ENCODE measurements at places on chromosomes 1 and 21.
A peak's percentile ranks its signal among the peaks of the same experiment; 100 is the strongest.

- no peak for DNase-seq
These were observed 72.1 kb downstream of the SYT2 start for GRCh38 chr1:202638019-202638700.

DNA sequence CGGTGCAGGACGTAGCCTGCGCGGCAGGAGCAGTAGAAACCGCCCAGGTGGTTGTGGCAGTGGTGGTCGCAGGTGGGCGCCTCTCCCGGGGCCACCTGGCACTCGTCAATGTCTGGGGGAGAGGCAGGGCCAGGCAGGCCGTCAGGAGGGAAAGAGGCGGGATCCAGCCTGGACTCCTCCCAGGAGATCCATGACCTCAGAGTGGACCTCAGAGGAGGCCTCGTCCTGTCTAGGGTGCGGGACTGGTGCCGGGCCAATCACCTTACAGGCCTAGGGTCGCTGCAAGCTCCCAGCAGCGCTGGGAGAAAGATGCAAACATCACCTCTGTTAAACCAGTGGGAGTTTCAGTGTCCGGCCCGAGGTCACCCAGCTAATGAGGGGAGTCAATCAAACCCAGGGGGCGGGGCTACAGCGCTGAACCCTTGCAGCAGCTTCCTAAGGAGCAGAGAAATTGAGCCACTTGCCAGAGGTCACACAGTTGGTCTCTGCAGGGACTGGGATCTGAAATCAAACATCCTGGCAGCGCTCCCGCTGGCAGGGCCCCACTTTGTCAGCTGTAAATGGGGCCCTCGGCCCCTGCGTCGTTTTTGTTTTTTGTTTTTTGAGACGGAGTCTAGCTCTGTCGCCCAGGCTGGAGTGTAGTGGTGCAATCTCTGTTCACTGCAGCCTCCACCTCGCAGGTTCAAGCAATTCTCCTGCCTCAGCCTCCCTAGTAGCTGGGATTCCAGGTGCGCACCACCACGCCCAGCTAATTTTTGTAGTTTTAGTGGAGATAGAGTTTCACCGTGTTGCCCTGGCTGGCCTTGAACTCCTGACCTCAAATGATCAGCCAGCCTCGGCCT, 1.4 kb downstream of the MASP2 start:
- no peak for DNase-seq

DNA sequence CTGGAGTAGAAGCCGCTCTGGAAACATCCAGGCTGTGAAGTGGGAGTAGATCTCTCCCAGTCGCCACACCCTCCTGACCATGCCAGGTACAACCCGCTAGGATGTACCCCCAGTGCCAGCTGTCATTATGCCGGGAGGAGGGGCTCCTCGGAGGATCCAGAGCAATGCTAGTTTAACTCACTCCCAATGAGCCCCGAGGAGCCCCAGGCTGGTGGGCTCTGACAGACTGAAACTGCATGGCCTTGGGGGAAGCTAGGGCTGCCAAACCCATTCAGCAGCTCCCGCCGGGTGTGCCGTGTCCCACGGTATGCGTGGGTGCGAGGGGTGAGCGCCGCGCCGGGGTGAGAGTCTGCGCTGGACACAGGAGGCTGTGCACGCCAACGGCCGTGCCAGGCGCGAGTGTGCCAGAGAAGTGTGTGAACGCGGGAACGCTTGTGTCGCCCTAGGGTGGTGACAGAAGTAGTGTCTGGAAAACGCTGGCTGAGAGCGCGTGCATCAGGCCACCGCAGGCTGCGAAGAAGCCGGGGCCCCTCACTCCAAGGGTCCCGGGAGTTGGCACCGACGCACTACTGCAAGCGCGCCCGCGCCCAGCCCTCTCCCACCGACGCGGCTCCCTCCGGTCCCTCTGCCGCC, 177.1 kb upstream of the EDN2 start:
- DNase-seq: no peak

DNA sequence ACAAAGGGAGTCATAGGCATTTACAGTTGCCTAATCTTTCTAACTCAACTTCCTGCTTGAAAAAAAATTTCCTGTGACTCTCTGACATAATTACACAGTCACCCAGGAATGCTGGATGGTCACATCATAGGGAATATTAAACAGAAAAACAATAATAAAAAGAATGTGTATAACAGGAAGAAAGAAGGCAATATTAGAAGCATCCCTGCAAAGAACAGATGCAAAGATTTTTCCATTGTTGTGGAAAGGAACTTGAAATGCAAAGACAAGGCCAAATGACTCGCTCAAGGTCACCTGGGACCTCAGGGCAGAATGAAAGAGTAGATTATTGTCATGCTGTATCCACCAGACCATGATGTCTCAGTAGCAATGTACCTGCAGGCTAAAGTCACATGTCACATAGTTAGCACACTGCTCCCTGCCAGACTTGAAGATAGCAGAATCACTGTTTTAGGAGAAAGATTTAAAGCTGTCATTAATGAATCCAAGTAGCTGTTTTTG, 184.3 kb downstream of the CYYR1 start:
- no peak for DNase-seq

DNA sequence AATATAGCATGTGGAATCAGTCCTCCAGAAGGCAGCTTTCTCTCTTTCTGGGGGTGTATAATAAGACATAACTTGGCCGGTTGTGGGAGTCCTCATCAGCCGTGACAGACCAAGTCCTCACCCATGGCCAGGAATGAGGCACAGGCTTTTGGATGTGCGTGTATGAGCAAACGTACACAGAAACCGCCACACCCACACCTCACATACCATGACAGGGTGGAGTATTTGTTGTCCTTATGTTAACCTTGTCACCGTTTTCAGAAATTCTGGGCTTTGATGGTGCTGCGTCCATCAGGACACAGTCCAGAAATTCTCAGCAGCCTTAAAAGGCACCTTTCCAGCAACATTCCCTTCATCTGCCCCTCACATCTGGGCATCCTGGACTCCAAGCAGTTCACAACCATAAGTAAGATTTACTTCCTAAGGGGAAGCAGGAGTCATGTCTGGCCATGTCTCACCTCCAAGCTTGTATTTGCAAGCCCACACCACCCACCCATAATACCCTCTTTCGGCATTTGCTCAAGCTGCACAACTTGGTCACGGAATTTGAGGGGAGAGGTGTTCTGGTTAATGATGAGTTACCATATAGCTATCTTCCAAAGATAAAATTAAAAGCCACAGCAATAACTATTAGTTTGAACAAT, 12.4 kb downstream of the C1orf116 start:
- DNase-seq: no peak

DNA sequence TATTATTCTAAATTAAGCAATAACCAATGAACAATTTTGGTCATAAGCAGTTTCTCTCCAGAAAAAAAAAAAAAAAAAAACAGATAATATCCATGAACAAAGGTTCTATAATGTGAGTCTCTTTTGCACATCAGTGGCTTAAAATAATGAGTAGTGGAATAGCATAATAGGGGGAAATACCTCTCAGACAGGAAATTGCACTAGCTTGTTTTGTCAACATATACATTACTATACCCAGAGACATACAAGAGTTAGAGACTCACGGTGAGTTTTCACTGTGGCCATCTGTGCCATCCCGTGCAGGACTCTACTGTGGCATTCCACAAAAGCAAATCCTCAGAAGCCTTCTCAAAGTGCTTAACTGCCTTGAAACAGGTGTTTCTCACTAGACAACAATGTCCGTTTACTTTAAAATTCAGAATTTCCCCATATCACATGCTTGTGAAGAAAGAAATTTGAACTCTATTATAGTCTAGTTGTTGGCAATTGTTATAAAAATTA, 697.9 kb downstream of the USP25 start:
- DNase-seq: no peak

DNA sequence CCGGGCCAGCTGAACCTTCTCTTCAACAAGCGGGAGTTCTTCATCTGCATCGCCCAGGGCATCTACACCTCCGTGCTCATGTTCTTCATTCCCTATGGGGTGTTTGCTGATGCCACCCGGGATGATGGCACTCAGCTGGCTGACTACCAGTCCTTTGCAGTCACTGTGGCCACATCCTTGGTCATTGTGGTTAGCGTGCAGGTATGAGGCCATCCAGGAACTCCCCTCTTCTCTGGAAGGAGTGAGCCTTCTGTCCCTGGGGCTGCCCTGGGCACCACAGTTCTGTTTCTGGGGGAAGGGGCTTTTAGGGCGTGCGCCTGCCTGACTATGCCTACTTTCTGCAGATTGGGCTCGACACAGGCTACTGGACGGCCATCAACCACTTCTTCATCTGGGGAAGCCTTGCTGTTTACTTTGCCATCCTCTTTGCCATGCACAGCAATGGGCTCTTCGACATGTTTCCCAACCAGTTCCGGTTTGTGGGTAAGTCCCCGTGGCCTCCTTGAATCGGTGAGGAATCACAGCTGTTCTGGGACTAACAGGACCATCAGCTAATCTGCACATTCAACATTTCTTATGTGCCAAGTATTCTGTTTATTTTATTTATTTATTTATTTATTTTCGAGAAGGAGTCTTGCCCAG, 21.1 kb downstream of the ATP8B2 start:
- DNase-seq: no peak

DNA sequence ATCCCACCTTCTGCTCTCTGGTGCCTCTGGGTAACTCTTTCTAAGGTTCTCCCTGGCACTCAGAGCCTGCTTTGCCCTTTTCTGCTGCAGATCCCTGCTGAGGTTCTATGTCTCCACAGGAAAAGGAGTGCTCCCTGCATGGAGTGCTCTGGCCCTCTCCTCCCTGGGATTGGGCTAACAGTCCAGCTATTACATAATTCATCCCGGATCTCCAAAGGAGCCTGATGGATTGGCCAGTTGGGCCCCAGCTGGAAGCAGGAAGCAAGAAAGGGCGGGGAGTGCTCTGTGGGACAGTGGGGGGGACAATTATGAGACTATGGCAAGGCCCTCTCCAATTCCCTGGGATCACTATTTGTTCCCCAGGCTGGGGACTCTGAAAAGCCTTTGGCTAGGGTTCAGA, 51.9 kb upstream of the GOLT1A start:
- DNase-seq: no peak

DNA sequence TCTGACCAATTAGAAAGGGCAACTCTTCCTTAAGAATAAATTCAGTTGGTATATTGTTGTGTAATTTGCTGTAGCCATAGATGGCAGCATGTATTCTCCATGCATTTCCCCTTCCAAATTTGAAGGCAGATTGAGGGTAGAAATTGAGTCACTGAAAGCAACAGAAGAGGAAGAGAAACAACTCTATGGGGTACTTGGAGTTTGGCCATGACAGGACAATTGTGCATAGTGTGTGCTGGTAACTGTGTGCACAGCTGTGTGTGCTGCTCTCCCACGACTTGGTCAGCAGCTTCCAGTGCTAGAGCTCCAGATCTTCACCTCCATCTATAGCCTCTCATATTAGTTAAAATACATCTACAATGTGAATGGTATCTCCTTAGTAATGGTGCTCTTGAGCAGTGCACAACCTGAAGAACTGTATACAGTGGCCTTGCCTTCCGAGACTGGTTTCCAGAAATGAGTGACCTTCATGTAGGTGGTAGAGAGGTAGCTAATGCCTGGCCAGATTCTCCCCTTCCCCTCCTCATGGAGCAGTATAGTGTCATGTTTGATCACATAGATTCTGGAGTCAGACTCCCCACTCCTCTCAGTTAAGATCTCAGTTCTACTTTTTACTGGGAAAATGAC, 882 bp upstream of the FCAMR start:
- DNase-seq: no peak

DNA sequence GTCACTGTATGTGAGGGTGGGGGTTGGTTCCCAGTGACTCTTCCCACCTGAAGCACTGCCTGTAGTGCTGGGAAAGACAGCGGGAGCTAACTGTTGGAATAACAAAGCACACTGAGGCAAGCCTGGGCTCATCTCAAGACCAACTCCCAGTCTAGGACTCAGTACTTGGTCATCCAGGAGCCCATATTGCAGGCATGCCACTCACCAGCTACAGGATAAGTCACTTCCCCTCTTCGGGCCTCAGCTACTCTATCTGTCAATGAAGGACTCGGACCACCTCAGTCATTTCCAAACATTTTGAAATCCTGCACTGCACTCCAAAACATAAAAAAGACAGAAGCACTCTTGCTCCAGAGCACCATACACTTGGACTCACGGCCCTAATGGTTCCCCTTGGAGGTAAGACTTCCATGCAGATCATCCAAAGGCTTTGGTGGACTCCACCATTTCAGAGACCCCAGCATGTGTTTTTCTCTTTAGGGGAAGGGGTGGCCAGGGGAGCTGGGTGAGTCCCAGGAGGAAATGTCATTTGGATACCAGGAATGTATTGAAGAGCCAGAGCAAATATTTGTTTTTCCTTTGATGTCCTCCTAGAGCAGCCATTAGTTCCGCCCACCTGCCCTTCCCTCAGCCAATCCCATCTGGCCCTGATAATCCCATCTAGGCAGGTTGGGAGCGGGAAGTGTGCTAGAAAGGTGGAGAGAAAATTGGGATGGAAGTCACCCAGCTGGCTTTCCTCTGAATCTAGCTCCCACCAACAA, 3.1 kb downstream of the NUAK2 start:
- no peak for DNase-seq

GRCh38 chr1:218346391-218347204, 1.5 kb downstream of the TGFB2 start:
- no peak for DNase-seq

- DNase-seq: no peak
These were observed 26.1 kb downstream of the METTL13 start for GRCh38 chr1:171807556-171807955.

GRCh38 chr1:78647238-78647637, 2.4 kb upstream of the IFI44 start:
- no peak for DNase-seq

DNA sequence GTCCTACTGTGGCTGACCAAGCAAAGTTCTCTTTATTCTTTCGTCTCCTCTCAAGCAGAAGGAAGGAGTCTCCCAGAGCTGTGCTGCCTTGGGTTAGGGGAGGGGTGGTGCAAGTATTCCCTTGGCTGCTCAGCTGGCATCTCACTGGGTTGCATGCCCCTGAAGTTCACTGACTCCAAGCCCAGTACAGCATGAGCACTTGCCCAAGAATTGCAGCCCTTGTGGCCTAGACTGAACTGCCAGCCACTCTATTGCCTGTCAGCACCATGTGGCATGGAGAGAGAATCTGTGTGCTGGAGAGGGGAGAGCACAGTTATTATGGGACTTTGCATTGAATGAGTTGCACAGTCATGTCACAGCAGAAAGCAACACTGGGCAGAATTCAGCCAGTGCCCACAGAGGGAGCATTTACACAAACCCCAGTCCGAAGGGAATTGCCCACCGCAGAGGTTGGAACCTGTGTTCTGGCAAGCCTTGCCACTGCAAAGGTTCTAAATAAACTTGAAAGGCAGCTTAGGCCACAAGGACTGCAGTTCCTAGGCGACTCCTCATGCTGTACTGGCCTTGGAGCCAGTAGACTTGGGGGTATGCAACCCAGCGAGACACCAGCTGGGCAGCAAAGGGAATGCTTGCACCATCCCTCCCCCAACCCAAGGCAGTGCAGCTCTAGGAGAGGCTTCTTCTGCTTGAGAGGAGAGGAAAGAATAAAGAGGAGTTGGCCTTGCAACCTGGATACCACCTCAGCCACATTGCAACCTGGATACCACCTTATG, 28.8 kb downstream of the DR1 start:
- DNase-seq: no peak

- DNase-seq: no peak
These were observed 7.1 kb upstream of the NSUN4 start for GRCh38 chr1:46333300-46334029.

- peak; percentile 36 for DNase-seq
These were observed 78.8 kb downstream of the C1orf21 start for GRCh38 chr1:184465489-184466146.
